Posterior cingulate gyrus (tissue), 11 donors: ENCODE measurements at places on chromosomes 11 and 22.

DNA sequence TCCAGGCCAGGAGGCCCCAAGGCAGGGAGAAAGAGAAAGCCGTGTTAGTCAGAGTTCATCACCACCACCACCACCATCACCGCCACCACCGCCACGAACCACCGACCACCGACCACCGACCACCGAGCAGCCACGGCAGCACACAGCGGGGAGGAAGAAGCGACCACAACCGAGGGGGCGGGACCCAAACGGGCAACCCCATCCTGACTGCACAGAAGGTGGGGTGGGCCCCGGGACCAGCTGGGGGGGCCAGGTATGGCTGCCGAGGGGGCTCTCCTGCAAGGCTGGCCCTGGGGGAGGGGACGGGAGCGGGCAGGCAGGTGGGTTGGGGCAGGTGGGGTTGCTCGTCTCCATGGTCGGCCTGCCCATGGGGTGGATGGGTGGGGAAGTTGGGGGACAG lies 34.2 kb downstream of the SYT7 start:
- no peak for DNase-seq

DNA sequence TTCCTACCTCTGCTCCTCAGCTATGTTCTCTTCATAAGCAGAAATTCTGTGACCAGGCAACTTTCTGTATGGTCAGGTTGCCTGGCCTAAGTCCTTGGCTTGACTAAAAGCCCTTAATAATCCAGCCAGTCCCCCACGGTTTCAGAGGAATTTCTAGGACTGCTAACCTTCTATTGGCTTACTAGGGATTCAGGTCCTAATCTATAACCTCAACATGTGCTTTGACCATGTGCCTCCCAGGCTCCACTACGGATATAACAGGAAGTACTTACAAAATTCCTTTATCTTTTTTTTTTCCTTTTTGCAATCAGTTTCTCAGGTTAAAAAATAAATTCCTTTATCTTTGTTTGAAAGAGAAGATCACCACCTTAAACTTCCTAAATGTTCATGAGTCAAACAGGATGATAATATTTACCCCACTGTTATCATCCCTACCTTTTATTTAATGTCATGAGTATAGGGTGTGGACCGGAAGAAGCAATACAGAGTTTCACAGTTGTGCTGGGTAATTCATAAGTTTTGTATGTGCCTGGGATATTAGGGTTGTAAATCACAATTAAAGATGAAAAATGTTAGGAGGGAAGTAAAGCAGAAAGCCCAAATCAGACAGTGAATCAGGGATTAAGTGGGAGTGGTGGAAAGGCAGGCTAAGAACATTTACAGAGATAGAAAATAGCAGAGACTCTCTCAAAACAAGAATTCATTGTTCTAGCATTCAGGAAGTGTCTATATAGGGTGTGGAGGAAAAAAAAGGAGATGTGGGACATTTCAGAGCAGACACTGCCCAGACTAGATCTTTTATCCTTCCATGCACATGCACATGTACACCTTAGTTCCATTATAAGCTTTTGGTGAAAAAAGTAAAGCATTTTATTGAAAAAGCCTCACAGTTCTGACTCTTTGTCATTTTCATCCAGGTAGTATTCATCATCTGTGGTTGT lies 10.7 kb upstream of the POGLUT3 start:
- no peak for DNase-seq

DNA sequence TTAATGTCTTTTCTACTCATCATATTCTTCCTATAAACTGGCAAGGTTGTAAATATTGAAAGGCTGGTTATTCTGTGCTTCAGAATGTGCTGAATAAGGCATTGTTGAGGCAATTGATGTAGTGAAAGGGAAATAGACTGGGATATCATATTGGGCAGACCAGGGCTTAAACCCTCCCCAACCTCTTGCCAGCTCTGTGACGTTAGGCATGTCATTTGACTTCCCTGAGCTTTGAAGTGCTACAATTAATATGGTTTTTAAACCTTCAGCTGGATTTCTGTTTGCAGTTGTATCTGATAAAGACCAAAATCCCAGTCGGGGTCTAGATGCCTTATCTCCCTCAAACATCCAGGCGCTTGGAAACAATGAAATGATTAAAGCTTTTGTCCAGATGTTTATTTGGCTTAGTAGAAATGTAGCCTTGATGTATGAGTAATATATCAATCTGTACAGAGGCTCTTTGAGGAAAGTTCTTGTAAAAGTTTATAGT lies 208.1 kb downstream of the DBX1 start:
- DNase-seq = no peak

- no peak for DNase-seq
Observed at GRCh38 chr11:45145379-45146071, 914 bp upstream of the PRDM11 start.

DNA sequence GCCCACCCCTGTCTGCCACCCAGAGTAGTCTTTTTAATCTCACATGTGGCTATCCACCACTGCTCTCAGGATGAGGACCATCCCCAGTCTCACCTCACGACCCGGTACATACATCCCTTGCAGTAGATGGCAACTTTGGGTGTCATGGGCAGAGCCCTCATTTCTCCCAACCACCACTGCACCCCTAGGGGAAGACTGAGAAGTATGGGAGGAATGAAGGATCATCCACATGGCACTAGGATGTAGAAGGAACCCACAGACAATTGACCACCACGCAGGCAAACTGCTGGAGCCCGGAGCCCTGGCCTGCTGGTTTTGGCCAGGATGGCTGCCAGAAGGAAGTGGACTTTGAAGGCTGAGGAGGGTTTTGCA lies 1.9 kb upstream of the SCARF2 start:
- no peak for DNase-seq

GRCh38 chr22:22818861-22819855 lies 68.5 kb upstream of the IGLL5 start:
- no peak for DNase-seq

DNA sequence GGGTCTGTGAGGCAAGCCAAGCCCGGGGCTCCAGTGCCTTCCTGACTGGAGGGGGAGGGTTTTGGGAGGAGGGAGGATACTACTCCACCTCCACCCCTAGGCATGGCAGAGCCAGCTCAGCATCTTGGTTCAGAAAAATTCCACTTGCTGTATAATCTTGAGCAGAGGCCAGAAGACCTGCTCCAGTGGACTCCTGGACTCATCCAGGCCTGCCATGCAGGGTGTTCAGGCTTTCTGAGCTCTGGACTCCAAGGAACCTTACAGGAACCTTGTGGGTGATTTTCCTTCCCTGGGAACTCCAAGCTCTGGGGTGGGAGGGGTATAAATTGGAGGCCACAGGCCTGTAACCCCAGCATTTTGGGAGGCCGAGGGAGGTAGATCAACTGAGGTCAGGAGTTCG lies 9.4 kb downstream of the CSDC2 start:
- no peak for DNase-seq

GRCh38 chr11:19288256-19288655 lies 47.5 kb upstream of the E2F8 start:
- no peak for DNase-seq

DNA sequence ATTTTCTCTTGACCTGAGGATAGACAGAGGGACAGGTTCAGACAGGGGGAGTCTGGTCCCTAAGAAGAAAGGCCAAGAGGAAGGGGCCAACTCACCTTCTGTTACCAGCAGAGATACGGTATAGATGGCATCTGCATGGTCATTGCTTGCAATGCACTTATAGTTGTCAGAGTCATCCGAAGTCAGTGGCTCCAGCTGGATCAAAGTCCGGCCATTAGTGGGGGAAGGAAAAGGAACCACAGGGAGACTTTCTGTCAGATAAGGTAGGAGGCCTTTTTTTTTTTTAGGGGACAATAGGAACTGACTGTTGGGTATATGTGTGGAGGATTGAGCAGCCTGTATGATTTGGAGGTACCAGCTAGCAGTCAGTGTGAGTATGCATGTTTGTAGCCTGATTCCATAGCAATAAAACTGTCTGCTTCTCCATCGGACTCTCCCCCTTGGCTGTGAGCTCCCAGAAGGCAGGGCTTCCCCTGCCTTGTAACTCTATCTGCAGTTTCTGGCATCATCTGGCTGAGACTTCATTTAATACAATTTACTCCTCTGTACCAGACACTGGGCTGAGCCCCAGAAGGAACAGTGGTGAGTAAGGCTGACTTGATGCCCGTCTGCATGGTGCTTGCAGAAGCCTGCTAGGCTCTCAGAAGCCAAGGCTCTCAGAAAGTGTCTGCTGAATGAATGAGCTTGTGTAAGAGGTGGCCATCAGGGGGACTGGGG lies 5.7 kb downstream of the IGSF22 start:
- DNase-seq = no peak

DNA sequence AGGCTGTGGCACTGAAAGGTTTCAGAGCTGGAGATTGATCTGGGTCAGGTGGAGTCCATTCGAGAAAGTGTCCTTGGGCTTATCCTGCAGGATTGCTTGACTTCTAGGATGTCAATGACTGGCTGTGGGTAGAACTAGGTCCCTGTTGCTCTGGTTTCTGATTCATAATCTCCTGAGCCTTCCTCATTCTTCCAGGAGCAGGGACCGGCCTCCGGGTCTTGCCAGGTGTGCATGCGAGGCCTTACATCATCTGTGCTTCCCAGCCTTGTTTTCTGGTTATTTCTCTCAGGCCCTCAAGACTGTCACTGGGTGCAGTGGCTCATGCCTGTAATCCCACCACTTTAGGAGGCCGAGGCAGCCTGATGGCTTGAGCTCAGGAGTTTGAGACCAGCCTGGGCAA lies 33.3 kb upstream of the SORL1-AS1 start:
- DNase-seq = no peak

DNA sequence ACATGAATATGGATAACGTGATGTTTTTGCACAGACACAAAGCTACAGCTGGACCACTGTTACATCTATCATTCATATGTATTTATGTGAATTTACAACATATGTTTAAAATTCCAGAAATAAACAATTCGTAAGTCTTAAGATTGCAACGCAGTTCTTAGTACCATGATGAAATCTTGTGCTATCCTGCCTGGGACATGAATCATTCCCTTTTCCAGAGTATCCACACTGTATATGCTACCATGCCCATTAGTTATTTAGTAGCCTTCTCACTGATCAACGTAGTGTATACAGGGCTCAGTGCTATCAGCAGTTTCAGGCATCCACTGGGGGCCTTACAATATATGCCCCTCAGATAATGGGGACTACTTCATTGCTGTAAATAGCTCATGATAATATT lies 4.3 kb downstream of the ATL3 start:
- DNase-seq = no peak

GRCh38 chr11:73372375-73372993 lies 3.7 kb upstream of the RELT start:
- DNase-seq = no peak

GRCh38 chr11:70027451-70027850 lies 50.7 kb upstream of the ANO1 start:
- DNase-seq = no peak
